ENCODE measurements at places on chromosomes 5 and 9. TPM values are rescaled to one million over a fixed set of nuclear protein-coding genes. Genes with fewer than 3 reads are reported as not detected.

DNA sequence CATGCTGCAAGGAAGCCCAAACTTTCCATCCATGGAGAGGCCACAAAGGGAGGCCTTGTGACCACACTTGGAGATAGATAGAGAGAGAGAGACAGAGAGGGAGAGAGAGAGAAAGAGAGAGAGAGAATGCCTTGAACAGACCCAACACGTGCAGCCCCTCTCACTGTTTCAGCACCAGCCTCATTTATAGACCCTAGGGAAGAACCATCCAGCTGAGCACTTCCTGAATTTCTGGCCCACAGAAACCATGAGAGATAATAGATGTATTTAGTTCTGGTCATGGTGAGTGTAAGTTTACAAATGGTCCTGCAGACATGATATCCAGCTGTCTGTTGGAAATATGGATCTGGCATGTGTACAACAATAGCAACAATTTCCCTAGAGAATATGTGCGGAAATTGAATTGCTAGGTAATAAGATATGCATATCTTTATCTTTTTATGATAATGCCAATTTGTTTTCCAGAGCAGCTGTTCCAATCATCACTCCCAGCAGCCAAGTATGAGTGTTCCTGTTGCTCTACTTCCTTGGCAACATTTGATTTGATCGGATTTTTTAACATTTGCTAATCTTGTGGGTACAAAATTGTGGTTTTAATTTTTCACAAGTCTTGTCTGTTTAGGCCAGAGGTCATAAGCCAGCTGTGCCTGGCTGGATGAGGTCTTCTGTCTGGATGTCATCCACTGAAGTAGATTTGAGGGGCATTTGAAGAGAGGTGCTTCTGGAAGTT is 217.3 kb upstream of the IL12B start:
- no peak for DNase-seq

Gene SOX30
- total RNA-seq: 0.18 TPM

GRCh38 chr9:135489188-135489906 is 9.8 kb downstream of the PPP1R26 start:
- no peak for DNase-seq

GRCh38 chr5:92633875-92634487 is 947.0 kb downstream of the NR2F1-AS1 start:
- DNase-seq: no peak

- DNase-seq: peak; percentile 6
Measured at GRCh38 chr5:165029099-165029870, 1523.9 kb downstream of the MAT2B start.

DNA sequence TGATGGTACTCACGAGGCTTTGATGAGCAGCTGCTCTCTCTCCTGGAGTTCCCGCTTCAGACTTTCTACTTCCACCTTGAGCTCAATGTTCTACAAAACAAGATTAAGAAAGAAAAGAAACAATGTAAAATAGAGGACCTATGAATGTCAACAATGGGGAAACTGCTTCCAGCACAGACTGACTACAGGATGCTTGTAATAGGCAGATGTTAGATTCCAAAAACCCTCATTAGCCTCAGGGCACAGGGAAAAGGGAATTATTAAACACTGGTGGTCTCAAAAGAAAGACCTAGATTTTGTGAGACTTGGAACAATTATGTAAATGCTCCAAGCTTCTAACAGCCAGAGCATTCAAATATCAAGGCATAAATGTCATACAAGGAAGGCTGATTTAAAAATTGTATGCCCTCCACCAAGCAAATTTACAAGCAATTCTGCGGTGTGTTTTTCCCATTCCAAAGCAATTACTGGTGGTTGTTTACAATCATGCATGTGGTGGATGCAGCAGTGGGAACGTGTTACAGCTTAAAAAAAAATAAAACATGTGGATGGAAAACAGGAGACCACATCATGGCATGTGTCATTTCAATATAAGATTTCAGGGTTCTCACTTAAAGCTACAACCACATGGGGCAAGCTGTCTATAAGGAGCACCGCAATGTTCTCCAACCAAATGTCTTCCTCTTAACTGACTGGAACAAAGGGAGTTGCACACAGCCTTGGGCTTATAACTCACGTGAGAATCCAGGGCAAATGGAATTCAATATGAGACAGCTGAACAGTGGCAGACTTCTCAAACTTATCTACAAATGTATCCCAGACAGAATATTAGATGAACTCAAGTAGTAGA is 34.0 kb downstream of the CDK5RAP2 start:
- no peak for DNase-seq

- DNase-seq: peak; percentile 59
Measured at GRCh38 chr9:105385381-105385985, 62.4 kb upstream of the FSD1L start.

DNA sequence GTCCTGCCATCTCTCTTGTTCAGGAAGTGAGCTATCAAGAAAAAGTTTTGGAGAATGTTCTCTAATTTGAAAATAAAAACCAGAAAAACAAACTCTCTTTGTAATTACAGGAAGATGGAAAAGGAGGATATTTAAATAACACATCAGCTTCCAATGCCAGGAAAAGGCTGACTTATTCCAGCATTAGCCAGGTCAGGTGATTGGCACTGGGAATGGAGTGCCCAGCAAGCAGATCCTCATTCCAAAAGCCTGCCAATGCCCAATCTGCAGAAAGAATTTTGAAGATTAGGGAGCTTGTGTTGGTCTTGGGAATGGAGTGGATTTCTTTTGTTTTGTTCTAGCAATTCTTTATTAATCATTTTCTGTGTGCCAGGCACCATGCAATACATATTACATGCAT is 196.6 kb downstream of the SNCAIP start:
- no peak for DNase-seq

Gene GZMA
- total RNA-seq: 2.4 TPM

DNA sequence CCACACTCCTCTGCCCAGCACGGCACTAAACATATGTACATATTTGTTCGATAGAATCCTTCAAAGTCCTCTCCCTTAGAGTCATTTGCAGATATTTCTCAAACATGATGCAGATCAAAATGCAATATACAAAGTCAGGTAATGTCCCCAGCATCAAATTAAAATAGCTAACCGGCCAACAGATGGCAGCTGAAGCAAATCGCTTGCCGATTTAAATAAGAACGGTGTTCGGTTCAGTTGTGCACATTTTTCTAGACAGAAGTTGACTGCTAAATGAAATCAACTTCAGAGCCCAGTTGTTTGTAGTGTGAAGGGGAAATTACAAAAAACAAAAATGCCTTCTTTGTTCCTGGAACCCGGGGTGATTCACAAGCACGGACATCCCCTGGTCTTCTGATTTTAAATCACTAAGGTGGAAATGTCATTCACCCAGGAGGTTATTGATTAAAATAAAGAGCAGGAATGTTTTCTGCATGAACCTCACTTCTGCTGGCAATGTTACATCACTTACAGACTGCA is 219.2 kb downstream of the EBF1 start:
- DNase-seq: peak; percentile 12

Gene FAM170A
- total RNA-seq: not detected

DNA sequence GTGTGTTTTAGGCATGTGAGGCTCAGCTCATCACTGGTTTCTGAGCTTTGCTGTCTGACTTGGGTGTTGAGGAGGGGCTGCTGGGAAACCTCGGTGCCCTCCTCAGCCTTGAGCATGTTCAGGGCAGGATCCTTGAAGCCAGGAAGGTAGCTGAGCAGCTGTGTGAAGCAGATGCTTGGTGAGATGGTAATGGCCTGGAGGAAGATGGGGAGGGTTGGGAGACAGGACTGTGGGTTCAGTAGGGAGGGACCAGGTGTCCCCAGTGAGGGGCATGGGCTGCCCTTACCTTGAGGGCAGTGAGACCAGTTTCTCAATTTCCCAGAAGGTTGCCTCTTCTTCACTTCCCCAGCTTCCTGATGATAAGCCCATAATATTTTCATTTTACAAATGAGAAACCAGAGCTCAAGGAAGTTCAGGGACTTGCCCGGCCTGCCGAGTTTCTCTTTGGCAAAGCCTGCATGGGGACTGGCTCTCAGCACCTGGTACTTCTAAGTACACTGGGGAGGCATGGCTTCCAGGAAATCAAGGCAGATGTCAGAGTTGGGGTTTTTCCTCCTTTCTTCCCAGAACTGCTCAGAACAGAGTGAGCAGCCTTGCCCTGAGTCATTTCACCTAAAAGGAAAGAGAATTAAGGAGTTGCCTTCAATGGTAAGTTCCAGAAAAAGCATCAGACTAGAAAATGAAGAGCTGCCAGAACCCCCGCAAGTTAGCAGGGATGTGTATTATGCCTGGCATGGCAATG is 225.7 kb downstream of the MAST4 start:
- DNase-seq: peak; percentile 70

GRCh38 chr5:88108490-88109279 is 160.0 kb downstream of the TMEM161B start:
- no peak for DNase-seq

- no peak for DNase-seq
Measured at GRCh38 chr9:88789785-88790184, 201.5 kb upstream of the S1PR3 start.

- no peak for DNase-seq
Measured at GRCh38 chr5:82164176-82164976, 113.8 kb downstream of the RPS23 start.

Gene LHX3
- not detected for total RNA-seq

DNA sequence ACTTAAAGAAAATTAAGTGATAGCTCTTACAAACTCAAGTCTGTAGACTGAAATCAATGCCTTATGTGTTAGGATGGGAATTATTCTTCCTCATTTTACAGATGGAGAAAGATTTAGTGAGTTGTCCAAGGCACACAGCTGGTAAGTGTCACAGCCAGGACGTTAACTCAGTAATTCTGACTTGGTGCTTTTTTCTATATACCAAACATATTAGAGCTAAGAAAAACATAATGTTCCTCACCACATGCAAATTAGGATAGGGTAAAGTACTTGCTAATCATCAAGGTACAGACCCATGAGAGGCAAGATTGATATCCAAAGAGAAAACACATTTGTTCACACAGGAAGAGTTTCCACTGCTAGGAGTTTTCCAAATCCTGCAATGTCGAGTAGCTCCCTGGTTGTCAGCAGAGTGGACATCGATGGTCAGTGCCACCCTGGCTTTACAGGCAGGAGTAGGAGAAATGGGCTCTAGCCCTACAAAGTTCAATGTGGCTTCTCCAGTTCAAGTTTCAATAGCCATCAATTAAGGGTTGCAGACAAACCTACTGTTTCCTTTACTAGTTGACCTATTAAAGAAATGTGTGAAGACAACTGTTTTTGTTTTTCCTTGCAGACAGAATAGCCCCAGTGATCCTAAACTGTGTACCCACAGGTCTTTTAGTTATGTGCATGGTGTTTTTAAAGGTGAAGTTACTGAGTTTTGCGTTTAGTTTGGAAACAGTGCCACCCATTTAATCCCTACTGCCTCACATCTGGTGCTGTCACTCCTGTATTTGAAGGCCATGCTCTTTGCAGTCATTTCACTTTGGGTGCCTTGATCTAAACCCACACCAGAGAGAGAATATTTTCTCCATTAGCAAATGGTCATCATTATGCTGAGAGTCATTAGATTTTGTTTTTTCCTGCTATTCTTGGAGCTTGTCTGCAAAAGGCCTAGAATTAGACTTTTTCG is 460.8 kb upstream of the SMARCA2 start:
- no peak for DNase-seq

GRCh38 chr9:36665921-36666431 is 93.3 kb downstream of the MELK start:
- DNase-seq: no peak
